ENCODE measurements at places on chromosomes 4 and X.

DNA sequence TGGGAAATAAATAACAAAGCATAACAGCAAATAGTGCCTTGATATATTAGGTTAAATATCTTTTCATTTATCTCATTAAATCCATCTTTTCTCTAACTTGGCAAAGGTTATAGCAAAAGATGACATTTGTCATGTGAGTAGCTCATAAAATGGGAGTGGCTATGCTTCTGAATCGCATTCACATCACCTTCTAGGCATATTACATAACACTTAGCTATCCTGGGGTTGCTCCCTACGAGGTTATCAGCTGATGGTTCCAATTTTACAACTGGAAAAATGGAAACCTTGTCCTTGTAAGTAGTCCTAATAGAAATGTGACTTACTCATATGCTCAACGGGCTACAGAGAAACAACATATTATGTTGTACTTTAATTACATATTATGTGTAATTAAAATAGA is 10.3 kb upstream of the CASP6 start:
- no peak for DNase-seq

- DNase-seq: peak; percentile 1
These were observed 139.4 kb upstream of the SCML1 start for GRCh38 chrX:17597836-17598439.

GRCh38 chr4:2287594-2287915 is 25.6 kb upstream of the MXD4 start:
- no peak for DNase-seq

GRCh38 chr4:6575503-6576240 is 683 bp downstream of the MAN2B2 start:
- DNase-seq: no peak

GRCh38 chr4:125313989-125314667 is 627 bp upstream of the FAT4 start:
- no peak for DNase-seq

Measured in cortex of kidney (tissue), 1 donor.